Psoas muscle (tissue), 8 donors: ENCODE measurements at places on chromosomes 1 and 21. TPM values are rescaled to one million over a fixed set of nuclear protein-coding genes. Genes with fewer than 3 reads are reported as not detected.
A peak's percentile ranks its signal among the peaks of the same experiment; 100 is the strongest.

DNA sequence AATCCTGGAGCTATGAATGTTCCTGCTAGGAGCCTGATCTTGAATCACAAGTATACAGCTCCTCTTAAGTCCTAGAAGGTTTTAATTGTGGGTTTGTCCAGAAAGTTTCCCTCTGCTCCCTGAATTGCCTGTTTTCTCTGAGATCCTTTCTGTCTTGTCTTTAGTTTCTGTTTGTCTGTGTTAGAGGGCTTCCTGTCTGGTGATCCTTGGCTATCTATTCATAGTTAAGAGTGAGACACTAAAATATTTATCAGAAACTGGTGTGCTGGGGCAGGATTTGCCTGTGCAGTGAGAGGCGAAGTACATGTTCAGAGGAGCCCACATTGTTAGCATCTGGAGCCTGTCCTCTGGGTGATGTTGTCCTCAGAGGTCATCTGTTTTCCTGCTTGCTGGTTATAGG, 45.4 kb downstream of the ETS2 start:
- no peak for DNase-seq

NTMT2 gene
- not detected for polyA plus RNA-seq

DNA sequence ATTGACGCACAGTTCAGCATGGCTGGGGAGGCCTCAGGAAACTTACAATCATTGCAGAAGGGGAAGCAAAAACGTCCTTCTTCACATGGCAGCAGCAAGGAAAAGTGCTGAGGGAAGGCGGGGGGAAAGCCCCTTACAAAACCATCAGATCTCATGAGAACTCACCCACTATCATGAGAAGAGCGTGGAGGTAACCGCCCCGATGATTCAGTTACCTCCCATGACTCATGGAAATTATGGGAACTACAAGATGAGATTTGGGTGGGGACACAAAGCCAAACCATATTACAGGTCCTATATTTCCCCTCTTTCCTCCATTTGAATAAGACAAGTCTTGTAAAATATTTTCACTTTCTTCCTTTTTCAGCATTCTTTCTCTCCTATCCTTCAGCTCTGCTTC, 7.7 kb upstream of the TTLL7 start:
- no peak for DNase-seq

DNA sequence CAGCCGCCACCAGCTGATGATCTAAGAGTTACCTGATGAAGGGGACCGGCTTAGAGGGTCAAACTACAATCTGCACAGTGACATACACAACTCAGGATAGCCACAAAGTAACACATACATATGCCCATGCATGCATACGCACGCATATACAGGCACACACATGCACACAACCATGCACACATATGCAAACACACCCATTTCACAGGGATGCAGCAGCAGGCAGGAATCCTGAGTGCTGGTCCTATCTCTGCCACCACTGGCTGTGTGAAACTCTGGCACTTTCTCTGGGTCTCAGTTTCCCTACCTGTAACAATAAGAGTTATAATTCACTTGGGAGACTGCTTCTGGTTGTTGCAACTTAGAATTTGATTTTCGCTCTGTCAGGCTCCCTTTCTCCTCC, 520.2 kb downstream of the PTPRU start:
- DNase-seq, result no peak

NAV1 gene
- polyA plus RNA-seq, result 1.8 TPM

DNA sequence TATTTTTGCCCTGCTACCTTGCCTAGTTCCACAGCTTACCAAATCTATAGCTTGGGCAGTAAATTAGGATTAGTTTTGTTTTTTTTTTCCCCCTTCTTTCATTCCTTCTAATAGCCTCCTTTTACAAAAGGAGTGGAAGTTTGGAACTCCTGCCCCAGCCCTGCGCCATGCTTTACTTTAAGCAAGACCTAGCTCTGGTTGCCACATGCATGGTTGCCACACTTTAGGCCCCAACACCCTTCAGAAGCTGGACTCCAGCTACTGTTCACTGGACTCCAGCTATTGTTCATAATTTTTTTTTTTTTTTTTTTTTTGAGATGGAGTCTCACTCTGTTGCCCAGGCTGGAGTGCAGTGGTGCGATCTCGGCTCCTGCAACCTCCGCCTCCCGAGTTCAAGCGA, 115.8 kb downstream of the NR5A2 start:
- DNase-seq, result no peak

- no peak for DNase-seq
These were observed 160.5 kb downstream of the NPHP4 start for GRCh38 chr1:5831600-5832335.

DNA sequence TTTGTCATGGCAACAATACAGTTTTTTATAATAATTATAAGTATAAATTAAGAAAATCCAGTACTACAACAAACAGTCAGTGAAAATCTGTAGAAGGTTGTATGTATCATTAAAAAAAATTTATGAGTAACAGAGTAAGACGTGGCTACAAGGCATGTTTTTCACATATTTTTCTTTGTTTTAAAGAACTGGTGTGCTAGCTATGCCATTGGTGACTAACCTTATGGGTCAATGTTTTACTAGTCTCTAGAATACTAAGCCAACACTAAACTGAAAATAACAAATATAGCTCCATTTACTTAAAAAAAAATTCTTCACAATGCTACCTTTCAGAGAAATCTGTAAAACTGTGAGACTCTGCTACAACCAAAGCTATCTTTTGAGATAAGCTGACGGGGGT, 261.5 kb downstream of the ADGRL2 start:
- DNase-seq, result no peak

TNFAIP8L2 gene
- polyA plus RNA-seq, result 1.1 TPM

- DNase-seq, result no peak
These were observed 34.0 kb downstream of the DNAI4 start for GRCh38 chr1:66890621-66891020.

GRCh38 chr1:225467193-225468020, 39.6 kb upstream of the LBR start:
- peak; percentile 56 for DNase-seq

- DNase-seq, result no peak
These were observed 681.0 kb upstream of the ADAMTS5 start for GRCh38 chr21:27647921-27648320.

DNA sequence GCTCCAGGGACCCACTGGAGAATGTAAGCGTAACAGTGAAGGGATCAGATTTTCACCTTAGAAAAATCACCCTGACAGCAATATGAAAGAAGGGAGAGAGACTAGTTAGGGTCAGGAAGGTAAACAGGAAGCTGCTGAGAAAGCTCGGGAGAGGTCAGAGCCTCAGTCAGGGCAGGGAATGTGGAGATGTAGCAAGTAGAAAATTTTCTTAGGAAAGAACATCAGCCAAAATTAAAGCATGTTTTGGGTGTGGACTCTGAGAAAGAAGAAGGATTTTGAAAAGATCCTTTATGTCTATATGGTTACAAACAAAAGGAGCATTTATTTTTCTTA, 16.7 kb upstream of the ERICH3 start:
- no peak for DNase-seq

DNA sequence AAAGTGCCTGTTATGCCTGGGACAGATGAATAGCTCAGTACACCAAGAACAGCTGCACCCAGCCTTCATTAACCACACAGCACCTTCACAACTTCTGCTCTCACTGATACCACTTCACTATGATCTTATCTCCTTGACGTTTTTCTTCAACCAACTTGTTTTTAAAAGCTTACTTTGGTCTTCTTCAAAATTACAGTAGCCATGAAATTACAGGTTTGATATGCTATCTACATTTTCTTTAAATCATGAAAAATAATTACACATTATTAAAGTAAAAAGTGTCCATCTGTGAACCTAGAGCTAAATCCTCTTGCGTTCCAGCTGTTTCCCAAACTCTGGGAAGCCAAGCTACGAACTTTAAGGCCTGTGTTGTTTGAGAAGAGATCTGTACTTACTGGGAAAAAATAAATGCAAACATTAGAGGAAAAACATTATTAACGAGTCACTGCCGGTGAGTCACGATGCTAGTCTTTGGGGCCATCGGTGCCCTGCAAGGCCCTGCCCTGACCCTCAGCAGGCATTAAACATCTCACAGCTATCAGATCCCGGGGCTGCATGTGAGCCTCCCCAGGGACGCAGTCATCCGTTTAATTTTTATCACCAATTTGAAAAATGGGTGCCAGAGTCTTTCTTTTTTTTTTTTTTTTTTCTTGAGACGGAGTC, 56.3 kb upstream of the GPR153 start:
- no peak for DNase-seq

GRCh38 chr1:25879675-25880074, 4.2 kb upstream of the PAQR7 start:
- no peak for DNase-seq

DNA sequence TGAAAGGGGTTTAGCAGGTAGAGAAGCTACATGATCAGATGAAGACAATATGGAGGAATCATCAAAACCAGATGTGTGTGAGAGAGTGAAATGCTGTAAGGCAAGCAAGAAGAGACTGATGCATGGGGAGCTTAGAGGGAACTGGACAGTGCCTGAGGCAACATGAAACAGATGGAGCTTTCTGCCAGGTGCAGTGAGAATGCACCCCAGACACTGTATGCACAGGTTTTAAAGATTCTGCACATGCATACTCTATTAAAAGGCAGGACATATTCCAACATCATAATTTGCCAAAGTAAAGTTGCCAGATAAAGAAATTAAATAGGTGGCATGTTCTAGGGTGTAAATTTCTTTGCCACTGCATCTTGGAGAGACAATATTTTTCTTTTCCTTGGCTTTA, 200.1 kb downstream of the AMY1C start:
- no peak for DNase-seq
